Keratinocyte (primary cell): ENCODE measurements at places on chromosomes 2 and 18. TPM values are rescaled to one million over a fixed set of nuclear protein-coding genes. Genes with fewer than 3 reads are reported as not detected.

GRCh38 chr2:215423234-215423633 is 12.6 kb downstream of the FN1 start:
- no peak for DNase-seq

GRCh38 chr18:13291745-13292447 is 73.3 kb downstream of the LDLRAD4 start:
- DNase-seq = no peak

- DNase-seq = no peak
Measured at GRCh38 chr2:230974096-230974913, 21.6 kb upstream of the SPATA3 start.

DNA sequence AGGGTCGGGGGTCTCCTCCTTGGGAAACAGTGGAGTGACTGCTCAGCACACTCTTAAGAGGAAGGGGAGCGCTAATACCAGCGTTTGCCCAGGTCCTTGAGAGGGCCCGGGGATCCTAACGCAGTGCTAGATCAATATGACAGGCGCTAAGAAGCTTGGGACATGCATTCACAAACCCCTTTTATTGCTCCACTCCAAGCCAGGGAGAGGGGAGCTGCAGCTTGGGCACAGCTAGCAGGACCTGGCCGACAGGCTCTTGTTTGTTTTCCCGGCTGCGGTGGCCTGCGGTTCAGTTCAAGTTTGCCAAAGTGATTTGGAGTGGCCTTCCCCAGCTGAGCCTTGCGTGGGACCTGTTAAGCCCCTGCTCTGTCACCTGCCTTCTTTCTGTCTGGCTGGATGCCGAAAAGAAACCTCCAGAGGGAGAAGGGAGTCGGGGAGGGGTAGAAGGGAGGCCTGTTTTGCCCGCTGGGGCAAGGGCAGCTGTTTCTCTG is 152.1 kb downstream of the GLI2 start:
- no peak for DNase-seq

DNA sequence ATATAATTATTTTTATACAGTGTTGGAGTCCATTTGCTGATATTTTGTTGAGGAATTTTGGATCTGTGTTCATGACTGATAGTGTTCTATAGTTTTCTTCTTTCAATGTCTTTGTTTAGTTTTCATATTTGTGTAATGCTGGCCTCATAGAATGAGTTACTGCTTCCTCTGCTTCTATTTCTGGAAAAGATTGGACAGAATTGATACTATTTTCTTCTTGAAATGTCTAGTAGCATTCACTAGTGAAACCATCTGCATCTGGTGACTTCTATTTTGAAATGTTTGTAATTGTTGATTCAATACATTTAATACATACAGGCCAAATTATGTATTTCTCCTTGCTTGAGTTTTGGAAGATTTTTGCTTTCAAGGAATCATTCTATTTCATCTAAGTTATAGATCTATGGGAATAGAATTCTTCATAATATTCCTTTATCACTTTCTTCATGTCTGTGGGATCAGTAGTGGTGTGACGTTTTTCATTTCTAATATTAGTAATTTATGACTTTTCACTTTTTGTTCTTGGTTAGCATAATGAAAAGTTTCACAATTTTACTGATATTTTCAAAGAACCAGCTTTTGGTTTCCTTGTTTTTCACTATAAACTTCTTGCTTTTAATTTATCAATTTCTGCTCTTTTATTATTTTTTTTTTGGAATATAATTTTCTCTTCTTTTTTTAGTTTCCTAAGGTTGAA is 509.9 kb upstream of the VRK2 start:
- DNase-seq = no peak

DNA sequence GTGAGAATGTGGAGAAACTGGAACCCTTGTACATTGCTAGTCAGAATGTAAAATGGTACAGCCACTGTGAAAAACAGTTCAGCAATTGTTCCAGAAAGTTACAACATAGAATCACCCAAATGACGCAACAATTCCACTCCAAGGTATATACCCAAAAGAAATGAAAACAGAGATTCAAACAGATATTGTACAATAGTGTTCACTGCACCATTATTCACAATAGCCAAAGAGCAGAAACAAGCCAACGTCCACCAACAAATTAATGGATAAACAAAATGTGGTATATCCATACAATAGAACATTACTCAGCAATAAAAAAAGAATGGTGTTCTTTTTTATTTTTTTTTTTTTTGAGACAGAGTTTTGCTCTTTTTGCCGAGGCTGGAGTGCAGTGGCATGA is 10.9 kb downstream of the CLASP1 start:
- DNase-seq = no peak

DNA sequence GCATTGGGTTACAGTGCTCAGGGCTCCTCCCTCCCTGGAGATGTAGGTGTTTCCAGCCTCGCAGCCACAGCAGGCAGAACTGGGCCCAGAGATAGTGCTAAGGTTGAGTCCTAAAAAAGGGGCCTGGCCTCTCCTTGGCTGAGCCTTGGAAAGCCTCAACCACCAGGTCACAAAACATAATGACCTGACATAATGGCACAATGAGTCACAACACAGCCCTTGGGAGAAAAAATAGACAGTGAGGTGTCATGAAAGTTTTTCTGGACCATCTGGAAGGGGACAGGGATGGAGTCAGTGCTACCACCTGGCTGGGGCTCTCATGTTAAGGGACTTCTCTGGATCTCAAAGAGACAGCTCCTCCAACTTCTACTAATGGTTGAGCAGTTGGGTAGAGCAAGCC is 92.4 kb upstream of the LCLAT1 start:
- no peak for DNase-seq

GRCh38 chr2:240451791-240452461 is 16.5 kb downstream of the GPC1 start:
- no peak for DNase-seq

DNA sequence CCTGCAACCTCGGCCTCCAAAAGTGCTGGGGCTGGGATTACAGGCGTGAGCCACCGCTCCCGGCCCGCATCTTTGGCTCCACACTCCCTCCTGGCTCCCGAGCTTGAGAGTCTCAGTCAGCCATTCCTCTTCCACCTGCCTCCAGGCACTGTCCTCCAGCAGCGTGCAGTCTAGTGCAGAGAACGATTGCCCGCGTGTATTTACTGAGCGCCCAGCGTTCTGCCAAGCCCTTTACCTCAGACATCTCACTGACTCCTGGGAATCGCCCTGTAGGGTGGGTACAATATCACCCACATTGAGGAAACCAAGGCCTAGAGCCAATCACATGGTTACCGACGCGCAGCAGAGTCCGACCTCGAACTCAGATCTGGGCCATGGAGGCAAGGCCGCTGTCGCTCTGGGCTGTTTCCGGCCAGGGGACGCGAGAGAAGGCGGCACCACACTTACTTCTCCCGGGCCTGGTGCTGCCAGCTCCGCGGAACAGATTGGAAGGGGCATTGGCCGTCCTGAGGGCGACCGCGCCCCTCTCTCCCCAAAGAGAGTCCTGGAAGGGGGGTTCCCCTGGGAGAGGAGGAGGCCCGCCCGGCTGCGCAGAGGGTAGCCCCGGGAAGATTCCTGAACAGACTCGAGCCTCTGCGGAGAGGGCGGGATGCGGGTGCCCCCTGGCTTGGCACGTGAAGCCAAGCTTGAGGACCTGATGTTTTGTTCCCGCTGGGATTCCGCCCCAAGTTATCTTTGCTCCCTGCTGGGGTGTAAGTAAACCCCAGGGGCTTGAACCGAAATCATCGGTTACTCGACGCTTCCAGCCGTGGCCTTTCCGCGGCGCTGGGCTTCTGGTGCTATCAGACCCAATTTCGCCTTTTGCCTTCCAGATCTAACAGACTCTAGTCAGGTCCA is 5.2 kb upstream of the DLX2 start:
- DNase-seq = no peak

DNA sequence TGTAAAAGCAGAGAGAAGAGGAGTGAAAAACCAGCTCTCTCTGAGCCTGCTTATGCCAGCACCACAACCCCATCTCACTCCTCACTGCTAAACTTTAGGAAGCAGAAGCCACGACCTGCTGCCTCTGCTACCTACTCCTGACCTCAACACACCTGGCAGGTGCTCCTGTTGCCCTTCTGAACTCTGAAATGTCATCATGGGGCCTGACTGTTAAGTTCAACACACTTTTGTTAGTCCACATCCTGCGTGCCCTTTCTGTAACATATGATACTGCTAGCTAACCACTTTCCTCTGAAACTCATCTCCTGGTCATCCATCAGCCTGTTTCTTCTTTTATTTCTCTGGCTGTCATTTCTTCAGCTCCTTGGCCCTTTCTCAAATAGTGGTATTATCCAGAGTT is 118.1 kb downstream of the EPB41L3 start:
- no peak for DNase-seq

- DNase-seq = no peak
Measured at GRCh38 chr18:54647176-54647575, 56.1 kb downstream of the DYNAP start.

GRCh38 chr2:145638675-145639074 is 1118.8 kb upstream of the ZEB2 start:
- DNase-seq = no peak

GRCh38 chr2:85935746-85936208 is 47.0 kb upstream of the ST3GAL5 start:
- no peak for DNase-seq

DNA sequence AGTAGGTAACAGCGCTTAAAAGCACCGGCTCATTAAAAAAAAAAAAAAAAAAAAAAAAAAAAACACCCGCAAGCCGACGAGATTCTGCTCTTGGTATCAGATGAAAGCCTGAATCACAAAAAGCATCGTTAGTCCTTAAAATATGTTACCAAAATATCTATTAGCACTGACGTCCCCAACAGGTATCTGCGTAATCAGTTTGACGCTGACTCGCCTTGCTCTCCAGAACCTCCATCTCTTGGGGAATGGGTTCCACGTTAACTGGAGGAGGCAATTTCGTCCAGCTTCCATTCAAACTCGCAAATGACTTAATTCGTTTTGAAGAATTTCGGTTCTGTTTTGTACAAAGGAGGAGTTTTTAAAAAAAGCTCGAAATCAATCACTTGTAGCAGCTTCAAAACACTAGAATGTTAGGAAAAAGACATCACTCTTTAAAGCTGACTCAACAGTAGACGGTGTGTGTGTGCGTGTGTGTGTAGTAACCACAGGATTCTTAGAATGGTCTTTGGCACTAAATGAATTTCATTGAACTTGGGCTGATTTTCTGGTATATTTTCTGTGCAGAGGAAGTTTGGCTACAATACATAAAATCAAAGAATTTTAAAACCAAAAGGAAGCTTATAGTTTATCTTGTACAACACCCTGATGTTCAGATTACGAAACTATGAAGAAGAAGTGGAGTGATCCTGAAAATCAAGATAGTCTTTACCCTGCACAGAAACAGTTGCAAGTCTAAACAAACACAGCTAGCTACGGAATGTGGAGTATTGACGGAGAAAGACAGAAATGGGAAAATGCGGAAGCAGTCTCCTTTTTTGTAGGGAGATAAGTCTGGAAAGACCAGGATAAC is 1.1 kb upstream of the PGAP1 start:
- no peak for DNase-seq

DNA sequence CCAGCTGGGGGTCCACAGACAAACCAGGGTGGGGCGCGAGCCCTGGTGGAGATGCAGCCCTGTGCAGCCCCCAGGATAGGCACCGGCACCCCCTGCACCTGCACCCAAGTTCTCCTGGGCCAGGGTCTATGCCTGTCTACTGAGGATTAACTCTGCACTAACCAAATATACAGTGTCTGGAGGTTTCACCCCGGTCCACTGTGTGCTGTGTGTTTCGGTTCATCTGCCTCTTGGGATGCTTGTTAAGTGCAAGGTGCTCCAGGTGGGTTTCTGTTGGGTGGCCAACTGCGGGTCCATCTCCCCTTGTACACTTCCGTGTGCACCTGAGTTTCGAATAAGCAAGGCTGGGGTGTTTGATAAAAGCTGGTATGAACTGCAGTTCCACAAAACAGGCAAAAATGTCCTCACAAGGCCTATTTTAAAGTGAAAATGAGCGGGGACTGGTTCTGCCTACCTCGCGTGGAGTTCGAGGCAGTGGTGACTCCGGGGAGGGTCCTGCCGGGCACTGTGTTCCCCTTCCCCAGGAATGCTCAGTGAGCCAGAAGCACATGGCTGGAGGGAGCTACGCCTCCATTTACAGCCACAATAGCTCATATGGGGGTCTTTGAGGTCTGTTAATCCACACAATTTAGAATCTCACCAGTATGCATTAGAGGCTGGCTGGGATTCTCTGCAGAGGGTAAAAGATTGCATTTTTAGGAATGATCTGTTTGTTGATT is 70.7 kb downstream of the EDAR start:
- no peak for DNase-seq

DNA sequence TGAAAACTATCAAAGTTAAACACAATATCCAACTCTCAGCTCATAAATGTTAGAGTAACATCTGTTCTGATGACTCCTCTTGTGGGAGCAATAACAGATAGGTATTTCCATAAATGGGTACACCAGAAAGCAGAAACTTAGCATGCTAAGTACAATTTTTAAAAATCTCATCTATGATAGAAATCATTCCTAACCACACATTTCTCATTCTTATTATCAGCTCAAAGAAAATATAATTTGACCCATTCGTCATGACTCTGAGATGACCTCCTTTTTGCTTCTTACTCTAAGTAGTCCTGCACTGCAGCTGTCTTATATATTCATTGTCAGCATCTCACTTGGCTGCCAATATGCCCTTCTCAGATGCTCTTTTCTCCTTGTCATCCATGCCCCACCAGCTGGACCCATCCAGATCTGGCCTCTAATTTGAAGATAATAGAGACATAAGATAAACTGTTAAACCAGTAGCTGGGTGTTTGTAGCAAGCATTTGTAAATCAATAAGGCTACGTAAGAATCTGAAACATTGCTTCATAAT is 298.3 kb downstream of the KCNS3 start:
- DNase-seq = no peak

- no peak for DNase-seq
Measured at GRCh38 chr2:237307474-237307873, 106.5 kb downstream of the COL6A3 start.

- no peak for DNase-seq
Measured at GRCh38 chr2:215839816-215840215, 173.5 kb downstream of the MREG start.

DNA sequence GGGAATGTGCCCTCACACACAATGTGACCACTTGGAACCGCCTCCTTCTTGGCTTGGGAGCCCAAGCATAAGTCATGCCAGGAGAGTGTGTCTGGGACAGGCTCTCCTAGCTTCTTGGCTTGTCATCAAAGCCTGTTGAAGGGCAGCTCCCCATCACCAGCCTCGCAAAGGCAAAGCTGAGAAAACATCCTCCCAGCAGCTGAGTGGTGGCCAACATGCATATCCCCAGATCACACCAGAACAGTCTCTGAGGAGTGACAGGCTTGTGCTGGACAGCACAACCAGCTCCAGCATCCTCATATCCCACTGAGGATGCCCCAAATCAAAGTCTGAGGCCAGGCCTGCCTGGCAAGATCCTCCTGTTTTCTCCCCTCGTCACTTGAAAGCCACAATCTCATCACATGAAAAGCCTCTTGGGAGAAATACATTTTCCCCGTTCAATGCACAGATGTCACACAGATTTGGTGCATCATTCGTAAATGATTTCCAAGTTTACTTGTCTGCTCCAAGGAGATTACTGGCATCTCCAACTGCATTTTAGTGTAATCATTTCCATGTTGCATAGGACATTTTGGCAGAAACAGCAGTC is 269.3 kb downstream of the TTC32 start:
- no peak for DNase-seq

Gene TMEM178A
- 0.03 to 0.44 TPM (median 0.07 TPM) in 3 replicates for polyA plus RNA-seq

Gene CCDC178
- 0.07 to 0.14 TPM (median 0.14 TPM) in 3 replicates for polyA plus RNA-seq

Gene MTCL1
- 9.6 to 15.4 TPM (median 10.4 TPM) in 3 replicates for polyA plus RNA-seq

Gene GCKR
- polyA plus RNA-seq = 0.18 to 0.30 TPM (median 0.27 TPM) in 3 replicates

Gene CCDC68
- polyA plus RNA-seq = 1.4 to 2.7 TPM (median 2.3 TPM) in 3 replicates

Gene MYL12B
- polyA plus RNA-seq = 946 to 1,224 TPM (median 993 TPM) in 3 replicates

Gene DNAH6
- 0.02 to 0.08 TPM (median 0.05 TPM) in 3 replicates for polyA plus RNA-seq

Gene RSAD2
- 1.7 to 2.2 TPM (median 2.0 TPM) in 3 replicates for polyA plus RNA-seq

Gene SYT4
- polyA plus RNA-seq = not detected in 3 replicates

Gene STEAP3
- 15.5 to 29.7 TPM (median 19.9 TPM) in 3 replicates for polyA plus RNA-seq

Gene DSG1
- 9.8 to 68.0 TPM (median 27.6 TPM) in 3 replicates for polyA plus RNA-seq

Gene ANKAR
- polyA plus RNA-seq = 0.41 to 1.6 TPM (median 1.4 TPM) in 3 replicates
